ENCODE measurements at places on chromosomes 7 and 10.

DNA sequence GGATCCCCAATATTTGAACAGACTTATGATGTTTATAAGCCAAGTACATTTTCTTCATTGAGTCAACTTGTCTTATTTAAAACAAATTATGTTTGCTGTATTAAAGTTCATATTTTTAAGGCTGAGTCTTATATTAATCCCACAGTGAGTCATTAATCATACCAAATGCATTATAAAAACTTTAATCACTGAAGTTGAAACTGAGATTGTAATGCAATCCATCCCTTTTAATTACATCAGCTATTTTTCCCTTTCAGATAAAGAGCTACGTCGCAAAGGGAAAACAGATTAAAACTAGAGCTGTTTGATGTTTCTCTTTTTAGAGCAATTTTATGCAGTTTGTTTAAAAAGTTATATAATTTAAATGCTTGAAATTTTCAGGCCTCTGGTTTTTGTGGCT is 183.0 kb downstream of the ARID5B start:
- no peak for DNase-seq

DNA sequence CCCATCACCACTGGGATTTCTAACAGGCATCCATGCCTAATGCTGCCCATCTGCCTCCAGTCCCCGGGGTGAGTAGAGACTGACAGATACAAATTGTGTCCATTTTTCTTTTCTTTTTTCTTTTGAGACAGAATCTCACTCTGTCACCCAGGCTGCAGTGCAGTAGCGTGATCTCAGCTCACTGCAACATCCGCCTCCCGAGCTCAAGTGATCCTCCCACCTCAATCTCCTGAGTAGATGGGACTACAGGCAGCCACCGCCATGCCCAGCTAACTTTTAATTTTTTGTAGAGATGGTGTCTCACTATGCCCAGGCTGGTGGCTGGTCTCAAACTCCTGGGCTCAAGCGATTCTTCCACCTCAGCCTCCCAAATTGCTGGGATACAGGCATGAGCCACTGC is 7.6 kb upstream of the CPN1 start:
- no peak for DNase-seq

DNA sequence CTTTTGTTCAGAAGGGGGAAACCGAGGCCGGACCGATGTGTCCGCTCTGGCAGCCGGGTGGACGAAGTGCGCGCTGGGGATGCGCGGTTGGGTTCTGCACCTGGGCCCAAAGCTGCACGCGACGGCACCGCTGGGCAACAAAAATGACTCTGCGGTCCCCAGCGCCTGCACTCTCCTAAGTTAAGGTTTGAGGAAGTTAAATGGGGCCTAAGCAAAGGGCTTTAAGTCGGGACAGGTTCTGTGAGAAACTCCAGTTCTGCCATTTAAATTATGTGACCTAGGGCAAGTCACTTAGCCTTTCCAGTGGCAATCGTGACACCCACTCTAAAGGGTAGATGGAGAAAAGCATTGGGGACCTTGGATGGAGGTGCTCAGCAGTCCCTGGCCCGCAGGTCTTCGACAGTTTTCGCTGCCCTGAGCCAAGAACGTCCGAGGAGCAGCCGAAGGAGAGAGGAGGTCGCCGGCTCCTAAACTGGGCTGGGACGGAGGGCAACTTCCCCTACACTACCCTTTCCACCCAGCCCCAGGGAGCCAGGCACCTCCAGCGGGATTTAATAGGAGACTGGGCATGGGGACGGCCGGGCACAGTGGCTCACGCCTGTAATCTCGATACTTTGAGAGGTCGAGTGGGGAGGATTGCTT is 534 bp upstream of the ACBD5 start:
- DNase-seq: no peak

DNA sequence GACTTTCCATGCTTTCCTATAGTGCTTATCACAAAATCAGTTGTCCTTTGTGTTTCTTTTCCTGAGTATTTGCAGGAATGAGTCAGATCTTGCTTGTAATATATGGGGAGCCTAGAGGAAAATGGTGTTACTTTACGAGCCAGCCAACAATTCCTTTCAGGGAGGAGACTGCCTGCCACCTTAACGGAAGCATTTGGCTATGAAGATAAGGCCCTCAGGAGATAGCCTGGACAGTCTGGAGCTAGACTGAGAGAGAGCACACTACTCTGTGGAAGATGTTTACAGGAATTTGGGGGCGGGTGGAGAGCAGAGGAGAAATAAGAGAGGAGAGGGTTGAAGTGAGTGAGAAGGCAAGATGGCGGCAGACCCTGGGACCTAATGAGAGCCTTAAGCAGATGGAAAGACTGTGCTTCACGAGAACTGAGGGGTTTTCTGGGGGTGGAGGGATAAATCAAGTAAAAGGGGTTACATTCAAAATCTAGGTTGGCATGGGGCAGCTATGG is 126.3 kb downstream of the SNX10 start:
- DNase-seq: no peak

DNA sequence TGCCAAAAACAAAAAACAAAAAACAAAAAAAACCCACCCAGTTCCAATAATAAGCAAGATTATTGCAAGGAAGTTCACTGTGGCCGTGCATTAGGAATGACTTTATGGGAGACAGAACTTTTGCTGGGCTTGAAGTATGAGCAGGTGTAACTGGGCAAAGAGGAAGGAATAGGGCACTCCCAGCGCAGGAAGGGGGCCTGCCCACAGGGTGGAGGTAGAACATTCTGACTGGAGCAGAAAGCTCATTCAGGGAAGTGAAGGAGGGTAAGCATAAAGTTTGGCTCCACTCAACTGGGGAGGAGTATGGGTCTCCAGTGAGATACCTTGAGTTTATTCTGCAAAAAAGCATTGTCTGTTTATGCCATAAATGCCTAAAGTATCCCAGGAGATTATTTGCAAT is 42.1 kb upstream of the WIPF3 start:
- DNase-seq: no peak

DNA sequence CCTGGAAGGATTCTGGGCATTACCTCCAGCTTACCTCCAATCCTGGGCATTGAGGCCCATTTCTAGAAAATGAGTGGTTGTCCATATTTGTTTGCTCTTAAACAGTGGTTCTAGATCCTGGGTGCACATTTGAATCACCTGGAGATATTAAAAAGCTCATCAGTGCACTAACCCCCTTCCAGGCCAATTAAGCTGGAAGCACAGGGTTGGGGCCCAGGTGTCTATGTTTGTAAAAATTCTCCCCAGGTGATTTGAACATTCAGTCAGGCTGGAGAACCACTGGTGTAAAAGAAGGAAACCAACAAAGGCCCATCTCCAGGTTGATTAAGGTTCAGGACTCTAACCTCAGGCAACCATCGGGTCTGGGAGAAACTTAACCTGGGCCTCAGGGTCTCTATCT is 102.6 kb upstream of the NANOS1 start:
- DNase-seq: no peak

- DNase-seq: no peak
Measured at GRCh38 chr10:73916761-73917470, 6.0 kb downstream of the PLAU start.

DNA sequence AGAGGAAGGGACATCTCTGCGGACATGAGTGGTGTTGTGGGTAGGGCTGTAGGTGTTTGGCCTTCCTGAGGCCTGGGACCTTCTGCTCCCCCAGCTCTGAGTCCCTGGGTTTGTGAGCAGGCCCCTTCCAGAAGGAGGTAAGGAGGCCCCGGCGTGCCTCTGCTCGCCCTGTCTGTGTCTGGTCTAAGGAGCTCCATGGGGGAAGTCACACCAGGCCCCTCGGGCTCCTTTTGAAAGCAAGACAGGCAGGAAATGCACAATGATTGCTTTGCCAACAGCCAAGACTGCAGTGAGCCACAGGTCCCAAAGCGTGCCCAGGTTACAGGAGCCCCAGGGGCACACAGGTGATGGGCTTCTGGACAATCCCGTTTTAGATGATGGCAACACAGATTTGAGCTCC is 89.5 kb downstream of the FAM53B start:
- no peak for DNase-seq

GRCh38 chr10:102188298-102188940 is 36.2 kb downstream of the NOLC1 start:
- no peak for DNase-seq

DNA sequence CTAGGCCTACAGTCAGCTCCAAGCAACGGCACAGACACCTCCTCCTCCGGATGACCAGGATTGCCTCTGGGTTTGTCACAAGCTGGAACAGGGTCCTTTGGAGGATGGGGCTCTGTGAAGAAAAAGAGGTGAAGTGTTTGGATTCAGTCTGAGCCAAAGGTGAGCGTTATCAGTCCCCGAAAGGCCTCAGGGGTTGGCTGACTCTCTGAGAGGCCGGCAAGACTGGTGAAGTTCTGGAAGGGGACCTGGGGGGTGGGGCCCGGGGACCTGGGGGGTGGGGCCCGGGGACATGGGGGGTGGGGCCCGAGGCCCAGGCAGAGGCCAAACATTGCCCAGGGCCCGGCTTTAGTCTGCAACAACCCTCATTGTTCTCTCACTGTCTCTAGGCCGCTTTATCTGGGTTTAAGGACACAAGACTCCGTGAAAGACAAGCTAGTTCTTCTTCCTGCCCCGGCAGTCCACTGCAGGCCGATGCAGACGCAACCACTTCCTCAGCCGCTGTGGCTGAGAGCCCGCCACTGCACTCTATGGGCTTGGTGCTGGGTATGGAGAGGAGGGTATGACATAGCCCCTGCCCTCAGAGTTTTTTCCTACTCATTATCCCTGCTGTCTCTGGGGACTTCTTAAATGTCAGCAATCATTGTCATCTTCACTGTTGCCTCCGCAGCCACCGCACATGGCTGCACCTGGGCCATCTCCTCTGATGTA is 27.4 kb upstream of the PSAP start:
- no peak for DNase-seq

GRCh38 chr10:61918140-61918539 is 16.6 kb downstream of the ARID5B start:
- DNase-seq: no peak

- peak; percentile 26 for DNase-seq
Measured at GRCh38 chr7:82051601-82052000, 281.8 kb upstream of the HGF start.

GRCh38 chr7:90710466-90710850 is 114.3 kb downstream of the CDK14 start:
- DNase-seq: no peak

DNA sequence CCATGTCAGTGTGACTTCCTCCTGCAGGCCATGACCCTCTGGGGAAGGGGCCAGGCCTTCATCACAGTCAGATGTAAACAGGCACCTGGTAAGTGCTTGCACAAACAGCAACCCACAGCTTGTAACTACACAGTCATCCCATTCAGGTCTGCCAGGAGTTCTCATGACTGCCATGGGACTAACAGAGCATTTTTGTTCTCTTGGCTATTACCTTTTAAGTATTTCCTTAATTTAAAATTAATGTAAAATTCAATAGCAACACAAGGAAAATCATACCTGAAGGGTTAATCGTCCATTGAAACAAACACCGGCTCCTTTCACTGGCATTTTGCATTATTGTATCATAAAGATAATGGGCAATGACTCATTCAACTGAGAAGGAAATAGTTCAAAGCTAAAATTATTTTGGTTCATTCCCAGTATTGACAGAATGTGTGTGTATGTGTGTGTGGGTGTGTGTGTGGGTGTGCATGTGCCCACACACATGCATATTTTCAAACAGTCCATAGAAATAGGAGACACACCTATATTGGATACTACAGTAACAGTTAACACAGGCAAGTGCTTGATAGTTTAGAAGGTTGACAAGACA is 307.9 kb downstream of the WDR11 start:
- DNase-seq: no peak

- DNase-seq: no peak
Measured at GRCh38 chr7:130961128-130961601, 227.2 kb upstream of the KLF14 start.

DNA sequence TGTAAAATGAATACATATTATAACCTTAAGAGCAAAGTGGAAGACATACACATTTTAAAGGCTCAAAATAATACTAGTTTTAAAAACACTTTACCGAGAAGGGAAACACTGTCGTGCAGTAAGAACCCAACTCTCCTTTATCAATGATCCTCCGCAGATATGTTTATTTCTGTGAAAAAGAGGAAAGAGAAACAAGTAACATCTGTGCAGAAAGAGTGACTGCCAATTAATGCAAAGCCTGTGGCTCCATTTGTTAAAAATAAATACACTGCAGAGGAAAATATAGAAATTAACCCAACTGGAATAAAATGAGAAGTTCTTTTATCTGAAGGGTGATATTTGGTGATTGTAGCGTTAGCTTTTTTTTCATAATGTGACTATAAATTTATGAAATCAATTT is 62.7 kb downstream of the HGF start:
- DNase-seq: no peak

DNA sequence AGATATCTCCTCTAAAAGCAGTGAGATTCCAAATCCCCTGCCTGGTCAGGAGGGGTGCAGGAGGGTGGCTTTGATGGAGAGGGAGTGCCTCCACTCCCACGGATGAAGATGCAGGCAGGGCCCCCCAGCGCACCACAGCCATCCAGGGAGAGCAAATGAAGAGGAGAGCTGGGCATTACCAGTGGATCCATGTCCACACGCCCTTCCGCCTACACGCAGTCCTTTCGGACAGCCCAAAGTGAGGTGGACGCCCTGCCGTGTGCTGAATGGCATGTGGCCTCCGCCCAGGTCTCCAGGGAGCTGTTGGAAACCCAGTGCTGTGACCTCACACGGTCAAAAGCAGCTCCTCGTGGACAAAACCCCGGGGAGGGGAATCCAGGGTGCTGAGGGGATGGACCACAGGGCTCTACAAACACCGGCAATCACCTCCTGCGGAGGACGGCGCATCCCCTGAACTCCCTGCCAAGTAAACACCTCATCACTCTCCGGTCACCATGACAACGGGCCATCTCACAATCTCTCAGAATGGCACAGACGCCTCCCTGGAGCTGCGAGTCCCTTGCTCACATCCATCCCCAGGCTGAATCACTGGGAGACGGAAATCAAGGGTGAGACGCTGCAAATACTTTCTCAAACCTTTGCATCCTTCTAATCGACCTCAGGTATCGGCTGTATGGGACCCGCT is 35.0 kb upstream of the DNAAF5 start:
- no peak for DNase-seq
